Stimulated activated CD8-positive, alpha-beta memory T cell treated with anti-CD3 and anti-CD28 coated beads, Interleukin-2, amount 100 ng/mL, for 48 hours (primary cell): ENCODE measurements at places on chromosomes 2 and 18.

- no peak for DNase-seq
Measured at GRCh38 chr18:13379930-13380690, 161.6 kb downstream of the LDLRAD4 start.

GRCh38 chr2:76953733-76954347, 568.3 kb downstream of the LRRTM4 start:
- DNase-seq, result no peak

DNA sequence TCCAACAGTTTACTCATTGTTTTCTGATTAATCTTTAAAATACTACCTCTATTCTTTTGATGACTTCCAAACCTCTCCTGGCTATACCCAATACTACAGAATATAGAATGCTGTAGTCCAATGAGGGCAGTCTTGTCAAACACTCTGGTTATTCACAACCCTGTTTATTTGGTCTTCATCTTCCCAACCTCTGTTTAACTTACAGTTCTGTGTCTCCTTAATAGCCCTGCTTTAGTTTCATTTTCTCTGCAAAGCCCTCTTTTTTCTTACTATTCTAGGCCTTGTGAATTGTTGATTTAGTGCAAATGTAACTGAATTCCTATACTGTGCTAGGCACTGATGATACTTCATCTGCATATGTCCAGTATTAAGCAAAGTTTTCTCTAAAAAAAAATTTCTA, 40.0 kb downstream of the ACVR2A start:
- no peak for DNase-seq

DNA sequence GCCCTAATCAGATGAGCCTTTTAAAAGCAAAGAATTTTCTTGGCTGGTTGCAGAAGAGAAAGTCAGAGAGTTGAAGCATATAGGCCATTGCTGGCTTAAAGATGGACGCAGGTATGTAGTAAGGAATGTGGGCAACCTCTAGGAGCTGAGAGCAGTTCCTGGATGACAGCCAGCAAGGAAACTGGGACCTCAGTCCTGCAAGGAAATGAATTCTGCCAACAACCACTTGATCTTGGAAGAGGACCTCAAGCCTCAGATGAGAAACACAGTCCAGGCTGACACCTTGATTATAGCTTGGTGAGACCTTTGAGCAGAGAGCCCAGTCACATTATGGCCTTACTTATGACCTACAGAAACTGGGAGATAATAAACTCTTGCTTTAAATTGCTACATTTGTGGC, 15.7 kb downstream of the PHOSPHO2 start:
- no peak for DNase-seq

DNA sequence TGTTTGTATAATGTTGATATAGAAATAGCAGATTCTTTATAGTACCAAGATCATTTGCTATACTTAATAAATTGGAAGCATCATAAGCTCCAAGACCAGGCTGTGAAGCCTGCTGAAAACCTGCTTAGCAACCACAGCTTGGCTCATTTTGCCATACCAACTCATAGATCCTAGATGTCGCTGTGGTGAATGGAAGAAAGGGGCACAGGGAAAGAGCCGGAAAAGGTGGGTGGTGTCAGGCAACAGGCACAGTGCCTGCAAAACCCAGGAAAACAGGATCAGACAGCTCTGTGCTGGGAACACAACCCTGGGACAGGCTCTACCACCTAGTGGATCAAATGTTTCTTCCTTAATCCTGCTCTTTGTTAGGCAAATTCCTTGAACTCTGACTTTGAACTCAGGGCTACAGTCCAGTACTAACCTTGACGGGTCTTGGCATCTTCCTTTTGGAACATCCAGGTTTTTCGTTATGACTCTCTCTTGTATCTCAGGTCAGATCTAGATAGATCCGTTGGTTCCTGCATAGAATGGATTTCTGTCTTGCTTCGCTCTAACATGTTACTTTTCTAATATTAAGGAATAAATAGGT, 31.6 kb downstream of the TWSG1 start:
- no peak for DNase-seq

DNA sequence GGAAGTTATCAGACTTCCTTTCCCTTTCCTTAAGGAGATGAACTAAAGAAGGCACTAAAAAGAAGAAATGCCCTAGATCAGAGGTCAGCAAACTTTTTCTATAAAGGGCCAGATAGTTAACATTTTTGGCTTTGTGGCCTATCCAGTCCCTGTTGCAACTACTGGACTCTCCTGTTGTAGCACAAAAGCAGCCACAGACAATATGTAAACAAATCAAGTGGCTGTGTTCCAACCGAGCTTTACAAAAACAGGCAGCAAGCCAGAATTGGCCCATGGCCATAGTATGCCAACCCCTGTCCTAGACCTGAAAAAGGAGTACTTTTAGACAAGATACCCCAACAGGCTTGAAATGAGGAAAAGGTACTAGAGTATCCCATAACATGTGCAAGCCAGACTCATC, 10.9 kb downstream of the NHEJ1 start:
- no peak for DNase-seq

DNA sequence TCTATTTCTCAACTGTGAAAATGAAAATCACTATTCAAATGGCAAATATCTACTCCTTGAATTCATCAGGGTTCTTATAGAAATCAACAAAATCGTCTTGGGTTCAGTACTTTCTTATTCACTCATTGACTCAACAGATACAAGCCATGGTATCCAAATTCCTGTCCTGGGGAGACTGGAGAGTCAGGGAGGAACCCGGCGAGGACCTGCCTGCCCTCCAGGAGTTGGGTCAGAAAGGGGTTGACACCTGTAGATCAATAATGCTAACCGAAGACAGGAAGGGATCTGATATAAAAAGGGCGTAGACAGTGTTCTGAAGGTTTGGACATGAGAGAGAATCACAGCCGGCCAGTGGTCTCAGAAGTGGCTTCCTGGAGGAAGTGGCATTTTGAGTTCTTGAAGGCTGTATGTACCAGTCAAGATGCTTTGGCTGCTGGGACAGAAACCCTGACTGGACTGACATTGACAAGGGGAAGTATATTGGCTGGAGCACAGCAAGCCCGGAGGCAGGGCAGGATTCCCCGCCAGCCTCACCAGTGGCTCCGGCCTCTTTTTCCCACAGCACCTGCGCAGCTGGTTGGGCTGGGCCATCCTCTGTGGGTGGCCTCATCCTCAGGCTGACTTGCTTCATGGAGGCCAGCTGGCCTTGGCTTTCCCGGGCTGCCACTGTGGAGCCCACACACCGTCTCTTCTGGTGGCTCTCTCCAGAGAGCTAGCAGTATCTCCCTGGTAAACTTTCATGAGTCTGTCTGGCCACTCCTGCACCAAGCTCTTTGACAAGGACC, 3.0 kb downstream of the LRRFIP1 start:
- no peak for DNase-seq

GRCh38 chr2:235043762-235044500, 92.1 kb downstream of the SH3BP4 start:
- DNase-seq, result no peak

GRCh38 chr2:206245265-206245672, 29.2 kb upstream of the ZDBF2 start:
- no peak for DNase-seq

- no peak for DNase-seq
Measured at GRCh38 chr2:6495466-6495865, 370.2 kb downstream of the CMPK2 start.

DNA sequence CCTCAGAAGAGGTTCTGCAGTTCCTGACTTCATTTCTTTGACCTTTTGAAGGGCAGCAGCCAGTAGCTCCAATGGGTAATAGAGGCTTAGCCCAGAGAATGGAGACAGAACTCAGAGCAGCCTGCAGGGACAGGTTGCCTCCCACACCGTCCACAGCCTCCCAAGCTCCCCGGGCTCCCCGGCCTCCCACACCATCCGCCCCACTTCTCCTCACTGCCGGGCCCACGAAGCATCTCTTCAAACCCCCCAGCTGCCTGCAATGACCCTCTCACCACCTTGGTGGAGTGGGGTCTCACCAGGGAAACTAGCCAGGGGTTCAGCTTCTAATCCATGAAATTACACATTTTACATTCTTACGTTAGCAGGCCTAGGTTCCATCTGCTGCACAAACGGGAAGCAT, 652.0 kb upstream of the SALL3 start:
- no peak for DNase-seq

DNA sequence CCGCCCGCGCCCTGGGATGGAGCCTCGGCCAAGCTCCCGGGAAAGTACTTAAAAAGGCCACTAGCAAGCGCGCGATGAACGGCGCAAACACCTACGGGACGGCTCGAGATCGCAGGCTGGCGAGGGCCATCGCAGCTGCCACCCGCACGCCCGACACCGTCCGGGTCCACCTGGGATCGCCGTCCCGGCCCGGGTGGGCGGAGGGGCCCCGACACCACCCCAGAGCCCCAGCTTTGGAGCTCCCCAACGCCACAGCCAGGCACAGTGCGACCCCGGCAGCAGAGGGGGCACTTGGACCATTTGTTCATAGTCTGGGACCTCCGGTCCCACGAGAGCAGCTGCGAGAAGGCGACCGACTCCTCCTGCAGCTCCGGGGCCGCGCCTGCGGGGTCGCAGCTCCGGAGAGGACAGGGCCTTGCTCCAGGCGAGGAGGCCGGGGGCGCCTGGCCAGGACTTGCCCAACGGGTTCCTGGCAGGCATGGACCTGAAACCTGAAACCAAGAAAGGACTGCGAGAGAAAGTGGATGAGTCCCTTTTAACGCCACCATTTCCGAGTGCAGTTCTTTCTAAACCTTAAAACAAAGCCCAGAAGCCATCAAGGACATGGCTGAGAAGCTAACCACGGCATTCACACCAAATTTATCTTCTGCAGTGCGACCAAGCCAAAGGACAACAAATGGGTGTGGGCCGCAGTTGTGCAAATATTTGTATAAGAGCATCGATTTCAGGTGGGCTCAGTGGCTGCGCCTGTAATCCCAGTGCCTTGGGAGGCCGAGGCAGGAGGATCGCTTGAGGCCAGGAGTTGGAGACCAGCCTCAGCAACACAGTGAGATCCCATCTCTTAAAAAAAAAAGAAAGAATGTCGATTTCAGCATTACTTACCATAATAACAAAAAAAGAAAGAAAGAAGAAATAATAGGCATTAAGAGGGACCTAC, 54.0 kb upstream of the IMP4 start:
- DNase-seq, result no peak

DNA sequence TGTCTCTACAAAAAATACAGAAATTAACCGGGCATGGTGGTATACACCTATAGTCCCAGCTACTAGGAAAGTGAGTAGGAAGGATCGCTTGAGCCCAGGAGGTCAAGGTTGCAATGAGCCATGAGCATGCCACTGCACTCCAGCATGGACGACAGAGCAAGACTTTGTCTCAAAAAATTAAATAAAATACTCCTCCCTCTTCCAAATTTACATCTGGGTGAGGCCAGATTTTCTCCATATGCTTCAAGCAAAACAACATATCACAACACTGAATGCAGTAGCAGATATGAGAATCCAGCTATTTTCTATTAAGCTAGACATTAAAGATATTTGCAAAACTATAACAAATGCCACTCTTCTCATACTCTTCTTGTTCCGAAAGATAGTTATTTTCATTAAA, 20.9 kb downstream of the MEMO1 start:
- DNase-seq, result no peak

DNA sequence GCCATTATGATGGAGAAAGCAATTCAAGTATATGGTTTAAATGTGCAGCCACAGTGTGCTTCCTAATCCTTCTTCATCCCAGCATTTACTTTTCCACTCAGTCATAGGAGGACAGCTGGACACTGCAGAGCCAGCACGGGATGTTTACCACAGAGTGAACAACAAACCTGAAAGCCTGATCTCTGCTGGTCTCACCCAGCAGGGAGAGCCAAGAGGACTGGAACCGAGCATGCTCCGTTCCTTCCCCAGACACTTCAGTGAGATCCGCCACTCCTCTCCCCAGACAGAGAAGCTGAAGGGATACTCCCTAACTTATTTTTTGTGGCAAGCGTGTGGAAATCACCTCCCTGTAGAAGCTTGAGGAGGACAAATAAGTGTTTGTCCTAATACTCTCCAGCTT, 23.2 kb upstream of the GORASP2 start:
- no peak for DNase-seq

DNA sequence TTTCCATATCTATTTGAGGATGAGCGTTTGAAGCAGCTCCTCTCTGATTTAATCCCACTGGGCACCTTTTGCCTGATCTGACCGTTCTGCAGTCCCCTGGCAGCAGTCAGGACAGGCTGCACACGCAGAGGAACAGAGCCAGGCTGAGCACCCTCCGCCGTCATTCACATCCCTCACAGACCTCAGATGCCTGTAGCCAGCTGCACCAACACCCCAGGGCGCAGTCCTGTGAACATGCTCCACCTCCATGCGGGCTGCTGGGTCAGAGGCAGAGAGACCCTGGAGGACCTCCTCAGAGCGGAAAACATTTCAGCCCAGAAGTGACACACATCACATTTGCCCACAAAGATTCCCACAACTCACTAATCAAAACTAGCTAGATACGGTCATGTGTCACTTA, 146.1 kb downstream of the SEPTIN10 start:
- DNase-seq, result no peak

DNA sequence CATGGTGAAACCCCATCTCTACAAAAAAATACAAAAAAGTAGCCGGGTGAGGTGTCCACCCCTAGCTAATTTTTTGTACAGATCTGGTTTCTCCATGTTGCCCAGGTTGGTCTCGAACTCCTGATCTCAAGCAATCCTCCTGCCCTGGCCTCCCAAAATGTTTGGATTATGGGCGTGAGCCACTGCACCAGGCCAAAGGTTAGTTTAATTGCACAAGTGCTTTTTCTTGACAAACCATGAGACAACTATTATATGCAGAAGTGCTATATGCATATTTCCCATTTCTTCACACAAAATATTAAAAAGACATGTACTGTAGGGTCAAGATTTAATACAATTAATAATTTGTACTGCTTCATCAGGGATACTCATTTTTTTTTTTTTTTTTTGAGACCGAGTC, 5.0 kb upstream of the GGCX start:
- no peak for DNase-seq

GRCh38 chr2:233079473-233079877, 19.3 kb downstream of the INPP5D start:
- no peak for DNase-seq

DNA sequence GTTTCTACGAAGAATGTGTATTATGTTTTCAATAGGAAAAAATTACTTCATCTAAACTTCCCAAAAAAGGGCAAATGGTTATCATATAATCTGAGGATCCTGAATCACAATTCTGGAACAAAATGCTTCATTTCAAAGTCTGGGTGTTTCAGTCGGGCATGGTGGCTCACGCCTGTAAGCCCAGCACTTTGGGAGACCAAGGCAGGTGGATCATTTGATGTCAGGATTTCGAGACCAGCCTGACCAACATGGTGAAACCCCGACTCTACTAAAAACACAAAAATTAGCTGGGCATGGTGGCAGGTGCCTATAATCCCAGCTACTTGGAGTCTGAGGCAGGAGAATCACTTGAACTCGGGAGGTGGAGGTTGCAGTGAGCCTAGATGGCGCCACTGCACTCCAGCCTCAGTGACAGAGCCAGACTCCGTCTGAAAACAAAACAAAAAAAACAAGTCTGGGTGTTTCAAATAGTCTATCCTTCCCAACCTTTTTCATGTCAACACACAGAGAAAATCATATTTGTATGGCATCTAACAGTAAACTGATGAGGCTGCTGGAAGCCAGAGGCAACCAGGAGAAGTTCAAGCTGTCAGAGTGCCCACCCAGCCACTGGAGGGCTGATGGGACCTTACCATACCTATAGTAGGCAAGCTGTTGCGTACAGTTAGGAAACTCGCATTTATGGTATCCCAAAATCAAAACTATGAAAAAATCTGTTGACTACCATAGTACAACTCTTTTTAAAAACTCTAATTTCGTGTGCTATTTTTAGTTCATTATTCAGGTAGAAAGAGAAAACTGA, 14.6 kb downstream of the NBAS start:
- DNase-seq, result no peak

- no peak for DNase-seq
Measured at GRCh38 chr2:103788951-103789350, 1027.1 kb downstream of the TMEM182 start.

- DNase-seq, result no peak
Measured at GRCh38 chr2:25592766-25593292, 80.5 kb downstream of the DTNB start.
